ENCODE measurements at places on chromosomes 2 and 18.
A peak's percentile ranks its signal among the peaks of the same experiment; 100 is the strongest.

DNA sequence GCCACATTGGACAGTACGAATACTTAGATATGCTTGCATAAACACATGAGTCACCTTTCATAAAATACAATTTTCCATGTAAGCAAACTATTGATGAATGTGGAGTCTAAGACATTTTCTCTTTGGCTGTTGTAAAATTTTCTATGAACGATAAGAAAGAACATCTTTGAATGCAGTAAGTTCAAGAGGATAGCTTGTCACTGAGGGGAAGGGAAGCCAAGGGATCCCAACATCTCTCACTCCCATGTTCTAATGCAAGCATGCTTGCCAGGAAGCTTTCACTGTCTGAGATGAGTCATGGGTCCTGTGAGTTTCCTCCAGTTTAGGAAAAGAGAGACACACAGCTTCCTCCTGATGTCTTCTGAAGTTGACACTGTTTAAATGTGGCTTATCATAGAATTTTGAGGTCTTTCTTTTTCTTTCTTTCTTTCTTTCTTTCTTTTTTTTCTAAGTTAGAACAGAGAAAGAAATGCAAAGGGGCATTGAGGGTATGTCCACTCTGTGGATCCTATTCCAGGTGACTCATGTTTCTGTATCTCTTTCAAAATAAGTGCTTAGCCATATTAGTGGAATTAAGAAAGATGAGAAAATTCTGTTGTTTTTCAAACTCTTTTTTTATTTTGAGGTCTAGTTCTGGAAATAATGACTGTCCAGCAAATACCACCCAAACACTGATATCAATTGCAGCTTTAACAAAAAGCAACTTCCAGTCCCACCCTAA is 146.6 kb downstream of the RDH14 start:
- DNase-seq, result no peak

DNA sequence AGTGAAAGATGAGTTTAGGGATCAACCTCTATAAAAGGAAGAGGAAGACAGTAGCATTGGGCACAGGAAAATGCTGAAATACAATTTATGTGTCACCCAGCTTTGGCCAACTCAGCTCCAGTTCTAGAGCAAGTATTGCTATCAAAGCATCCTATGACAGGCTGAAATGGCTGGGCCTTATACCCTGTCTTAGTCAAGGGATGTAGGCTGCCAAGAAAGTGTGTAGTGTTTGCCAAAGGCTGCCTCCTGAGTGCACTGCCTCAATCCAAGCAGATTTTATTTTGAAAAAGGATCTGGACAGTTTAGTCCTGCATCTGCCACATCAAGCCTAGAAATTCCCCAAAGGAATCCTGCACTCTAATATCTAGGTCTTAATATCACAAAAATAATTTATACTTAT is 359.9 kb upstream of the ZC3H15 start:
- no peak for DNase-seq

- DNase-seq, result no peak
These were observed 9.9 kb downstream of the COLEC12 start for GRCh38 chr18:490624-491023.

GRCh38 chr2:626491-627339 is 50.5 kb downstream of the TMEM18 start:
- DNase-seq, result no peak

- peak; percentile 81 for DNase-seq
These were observed 4.6 kb downstream of the MBP start for GRCh38 chr18:77127769-77128671.

- peak; percentile 10 for DNase-seq
These were observed 262.8 kb upstream of the PARD3B start for GRCh38 chr2:204282525-204282924.

GRCh38 chr2:60862642-60863041 is 18.7 kb upstream of the REL start:
- DNase-seq, result no peak

DNA sequence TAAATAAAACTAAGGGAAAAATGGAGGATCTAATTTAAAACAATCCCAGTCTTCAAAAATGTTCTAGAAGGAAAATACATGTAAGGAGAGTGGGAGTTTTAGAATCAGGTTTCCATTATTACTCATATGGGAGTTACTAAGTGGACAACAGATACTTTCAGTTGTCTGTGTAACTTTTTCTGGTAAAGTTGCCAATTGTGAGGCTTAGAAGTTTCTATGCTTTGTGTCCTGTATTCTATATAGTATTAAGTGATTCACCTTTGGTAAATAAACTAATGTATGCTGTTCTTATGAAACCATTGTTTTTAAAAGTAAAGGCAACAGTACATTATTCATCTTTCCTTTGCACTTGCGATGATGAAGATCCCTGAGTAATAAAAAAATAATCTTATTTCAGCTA is 274.9 kb downstream of the NR4A2 start:
- DNase-seq, result no peak

- peak; percentile 53 for DNase-seq
These were observed 32.1 kb downstream of the TRAK2 start for GRCh38 chr2:201419057-201419635.

Measured in HT-29 (cell line).